Lung (tissue), 17 donors: ENCODE measurements at places on chromosomes 7 and 10. TPM values are rescaled to one million over a fixed set of nuclear protein-coding genes. Genes with fewer than 3 reads are reported as not detected.
A peak's percentile ranks its signal among the peaks of the same experiment; 100 is the strongest.

DNA sequence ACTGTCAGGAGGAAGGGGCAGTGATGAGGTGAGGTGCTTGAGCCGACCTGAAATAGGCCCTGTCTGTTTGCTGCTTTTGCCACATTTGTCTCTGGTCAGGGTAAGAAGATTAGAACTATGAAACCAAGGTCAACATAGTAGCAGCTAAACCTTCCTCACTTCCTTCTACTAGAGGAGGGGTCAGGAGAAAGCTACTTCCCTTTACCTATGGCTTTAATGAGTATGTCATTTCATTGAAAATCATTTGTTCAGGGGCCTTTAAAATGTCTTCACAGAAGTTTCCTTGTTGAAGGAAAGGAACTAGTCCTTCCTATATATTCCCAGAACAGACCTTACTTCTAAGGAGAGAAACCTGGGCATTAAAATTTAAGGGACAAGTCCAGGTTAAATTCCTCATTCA is 19.0 kb downstream of the HYAL4 start:
- H3K4me1 ChIP-seq, result no peaks in the 10 kb centered on the region
- no peaks in the 10 kb centered on the region for H3K36me3 ChIP-seq
- no peak for DNase-seq
- H3K4me3 ChIP-seq, result no peak overlapping the region

DNA sequence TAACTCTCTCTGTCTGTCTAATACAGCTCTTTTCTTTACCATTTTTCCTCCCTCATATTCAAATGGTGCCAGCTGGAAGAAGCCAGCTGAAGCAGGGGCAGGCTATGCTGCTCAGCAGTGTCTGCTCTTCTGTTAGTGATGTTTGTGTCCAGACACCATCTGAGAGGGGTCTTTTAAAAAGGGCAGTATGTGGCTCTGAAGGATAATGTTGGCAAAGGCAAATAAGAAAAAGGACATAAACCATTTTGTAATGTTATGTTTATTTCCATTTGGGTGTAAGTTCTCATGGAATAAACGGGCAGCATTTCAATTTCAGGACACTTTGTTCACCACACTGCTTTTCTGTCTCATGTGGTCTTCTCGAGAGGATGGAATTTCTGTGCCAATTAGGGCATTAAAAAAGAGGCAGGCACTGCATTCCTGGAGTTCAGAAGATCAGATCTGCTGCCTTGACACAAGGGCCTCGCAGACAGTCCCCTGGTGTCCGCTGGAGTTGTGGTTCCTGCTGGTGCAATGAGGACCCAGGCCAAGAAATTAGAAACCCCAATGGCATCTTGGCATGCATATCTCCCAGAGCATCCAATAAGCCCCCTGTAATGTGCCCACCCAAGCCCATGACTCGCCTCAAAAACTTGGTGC is 109.0 kb upstream of the ELMO1 start:
- no peaks in the 10 kb centered on the region for H3K4me1 ChIP-seq
- H3K4me3 ChIP-seq, result no peak overlapping the region
- no peak overlapping the region for H3K27ac ChIP-seq

DNA sequence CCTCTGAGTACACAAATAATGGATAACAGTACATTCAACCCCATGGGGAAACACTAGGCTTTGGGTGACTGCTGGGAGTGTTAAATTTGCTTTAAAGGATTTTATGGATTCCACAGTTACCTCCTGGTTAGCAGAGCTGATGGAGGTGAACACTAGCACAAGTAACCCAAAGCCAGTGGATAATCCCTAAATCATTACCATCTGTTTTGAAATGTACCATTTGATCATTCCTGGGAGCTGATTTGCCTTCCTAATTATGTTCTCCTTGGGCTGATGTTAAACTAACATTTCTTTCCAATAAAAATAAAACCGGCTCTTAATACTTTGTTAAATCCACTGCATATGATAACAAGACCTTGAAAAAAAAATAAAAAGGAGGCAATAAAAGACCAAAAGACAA is 493.9 kb downstream of the PLXNA4 start:
- no peak for DNase-seq
- H3K4me3 ChIP-seq, result no peak overlapping the region
- H3K4me1 ChIP-seq, result no peaks in the 10 kb centered on the region
- no peaks in the 10 kb centered on the region for H3K27me3 ChIP-seq
- H3K27ac ChIP-seq, result no peak overlapping the region

DNA sequence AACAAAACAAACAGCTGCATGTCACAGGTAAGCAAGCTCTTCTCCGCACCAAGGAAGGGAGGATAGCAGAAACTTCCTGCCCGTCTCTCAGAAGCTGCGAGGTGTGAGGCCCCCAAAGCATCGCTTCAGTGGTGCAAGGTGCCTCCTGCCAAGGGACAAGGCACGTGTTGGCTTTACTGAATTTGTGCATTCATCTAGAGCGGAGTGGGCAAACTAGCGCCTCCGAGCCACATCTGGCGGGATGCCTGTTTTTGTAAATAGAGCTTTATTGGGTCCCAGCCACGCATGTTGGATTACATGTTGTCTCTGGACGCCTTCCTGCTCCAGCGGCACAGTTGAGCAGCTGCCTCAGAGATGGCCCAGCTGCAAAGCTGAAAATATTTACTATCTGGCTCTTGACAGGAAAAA is 27.7 kb downstream of the PHYH start:
- H3K36me3 ChIP-seq, result no peaks in the 10 kb centered on the region
- DNase-seq, result peak; percentile 96
- H3K27ac ChIP-seq, result no peak overlapping the region
- H3K27me3 ChIP-seq, result no peaks in the 10 kb centered on the region
- peaks cover 45% of the 10 kb centered on the region for H3K4me1 ChIP-seq
- H3K4me3 ChIP-seq, result no peak overlapping the region

DNA sequence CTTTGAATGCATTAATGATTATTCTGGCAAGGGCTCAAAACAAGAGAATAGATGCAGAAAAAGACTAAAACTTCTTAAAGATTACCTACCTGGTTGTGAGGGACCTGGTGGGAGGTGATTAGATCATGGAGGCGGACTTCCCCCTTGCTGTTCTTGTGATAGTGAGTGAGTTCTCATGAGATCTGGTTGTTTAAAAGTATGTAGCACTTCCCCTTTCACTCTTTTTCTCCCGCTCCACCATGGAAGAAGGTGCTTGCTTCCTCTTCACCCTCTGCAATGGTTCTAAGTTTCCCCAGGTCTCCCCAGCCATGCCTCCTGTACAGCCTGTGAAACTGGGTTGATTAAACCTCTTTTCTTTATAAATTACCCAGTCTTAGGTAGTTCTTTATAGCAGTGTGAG is 226.6 kb downstream of the ARHGAP12 start:
- no peak overlapping the region for H3K4me3 ChIP-seq
- no peak overlapping the region for H3K27ac ChIP-seq
- peaks cover 7% of the 10 kb centered on the region for H3K4me1 ChIP-seq
- no peaks in the 10 kb centered on the region for H3K27me3 ChIP-seq
- no peak for DNase-seq
- H3K36me3 ChIP-seq, result no peaks in the 10 kb centered on the region

GRCh38 chr7:150368096-150368883 is at the start of gene REPIN1:
Gene REPIN1, plus strand, starts transcription at chr7:150368822. Its CDS starts 890 bp downstream, at chr7:150369712.
- no peaks in the 10 kb centered on the region for H3K27me3 ChIP-seq
- H3K4me3 ChIP-seq, result peak within 1 kb of the TSS; percentile 85
- DNase-seq, result peak; percentile 94
- peaks cover 7% of the 10 kb centered on the region for H3K4me1 ChIP-seq

DNA sequence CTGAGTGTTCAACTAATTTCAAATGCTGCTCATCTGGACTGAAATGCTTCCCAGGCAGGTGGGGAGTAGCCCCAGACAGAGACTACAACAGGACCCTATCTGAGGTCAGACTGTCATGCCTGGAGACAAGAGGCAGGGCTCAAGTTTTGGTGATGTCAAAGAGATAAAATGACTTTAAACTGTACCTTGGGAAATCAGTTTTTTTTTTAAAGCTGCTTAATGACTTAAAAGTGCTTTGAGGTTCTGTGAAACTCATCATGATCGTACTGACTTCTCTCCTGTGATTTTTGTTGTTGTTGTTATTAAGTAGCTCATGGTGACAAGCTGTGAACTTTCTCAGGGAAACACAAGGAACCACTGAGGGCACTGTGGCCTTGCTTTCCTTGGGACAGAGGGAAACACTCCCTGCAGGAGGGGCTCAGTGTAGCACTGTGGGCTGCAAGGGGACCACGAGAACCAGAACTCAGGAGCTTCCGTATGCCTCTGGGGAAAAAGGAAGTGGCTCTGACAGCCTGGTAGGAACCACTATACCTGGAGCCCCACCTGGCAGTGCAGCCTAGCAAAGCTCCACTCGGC is 9.5 kb downstream of the HIPK2 start:
- H3K36me3 ChIP-seq, result no peaks in the 10 kb centered on the region
- DNase-seq, result no peak
- H3K4me1 ChIP-seq, result peaks cover 16% of the 10 kb centered on the region
- no peak overlapping the region for H3K4me3 ChIP-seq
- peak overlapping the region; percentile 30 for H3K27ac ChIP-seq
- H3K27me3 ChIP-seq, result no peaks in the 10 kb centered on the region

DNA sequence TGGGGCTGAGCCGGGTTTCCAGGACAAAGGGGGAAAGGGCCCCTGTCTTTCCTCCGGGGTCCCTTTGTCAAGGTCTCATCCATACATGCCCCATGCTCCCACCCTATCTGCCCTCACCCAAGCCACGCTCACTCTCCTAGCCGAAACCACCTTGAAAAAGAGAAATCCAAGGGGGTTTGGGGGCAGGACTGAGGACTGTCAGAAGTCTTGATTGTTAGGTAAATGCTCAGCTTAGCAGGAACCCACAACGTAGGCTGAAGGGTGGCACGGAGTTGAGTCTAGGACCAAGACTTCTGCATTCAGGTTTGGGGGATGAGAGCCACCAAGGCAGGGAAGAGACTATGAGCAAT is 719 bp upstream of the PGAM2 start:
- H3K27ac ChIP-seq, result no peak overlapping the region
- no peaks in the 10 kb centered on the region for H3K27me3 ChIP-seq
- no peak for DNase-seq
- no peak overlapping the region for H3K4me3 ChIP-seq

DNA sequence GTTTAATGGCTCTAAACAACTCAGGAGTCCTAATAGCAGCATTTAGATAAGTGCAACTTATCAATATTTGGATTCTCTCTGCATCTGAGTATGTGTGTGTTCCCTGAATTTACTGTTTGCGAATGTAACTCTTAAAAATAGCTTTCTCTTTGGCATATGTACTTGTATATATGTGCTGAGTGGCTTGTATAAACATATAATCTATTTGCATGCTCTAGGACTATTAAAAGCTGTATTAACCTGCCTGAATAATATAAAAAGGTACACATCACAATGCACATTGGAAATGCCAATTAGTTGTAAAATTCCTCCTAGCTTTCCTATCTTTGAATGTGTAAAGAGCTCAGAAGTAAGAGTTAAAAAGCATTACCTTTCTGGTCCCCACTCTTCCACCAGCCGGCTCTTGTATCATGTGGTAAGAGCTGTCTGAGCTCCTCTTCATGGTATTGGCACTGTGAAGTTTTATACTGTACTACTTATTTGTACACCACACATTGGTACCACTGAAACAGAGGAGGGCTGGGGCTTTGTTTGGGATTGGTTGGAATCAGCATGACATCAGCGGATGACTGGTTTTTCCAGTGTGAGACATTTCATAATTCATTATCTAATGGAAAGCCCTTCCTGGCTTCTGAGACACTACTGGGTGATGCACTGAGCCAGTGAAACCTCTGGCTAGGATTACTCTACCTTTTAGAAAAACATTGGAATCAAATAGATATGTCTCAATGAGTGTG is at the start of gene INHBA:
TSS of gene INHBA (minus strand) at position 456 of the 737 bp plus-strand sequence. CDS start 2,716 bp downstream, outside the sequence.
- no peak within 1 kb of the TSS for H3K4me3 ChIP-seq
- DNase-seq, result no peak

DNA sequence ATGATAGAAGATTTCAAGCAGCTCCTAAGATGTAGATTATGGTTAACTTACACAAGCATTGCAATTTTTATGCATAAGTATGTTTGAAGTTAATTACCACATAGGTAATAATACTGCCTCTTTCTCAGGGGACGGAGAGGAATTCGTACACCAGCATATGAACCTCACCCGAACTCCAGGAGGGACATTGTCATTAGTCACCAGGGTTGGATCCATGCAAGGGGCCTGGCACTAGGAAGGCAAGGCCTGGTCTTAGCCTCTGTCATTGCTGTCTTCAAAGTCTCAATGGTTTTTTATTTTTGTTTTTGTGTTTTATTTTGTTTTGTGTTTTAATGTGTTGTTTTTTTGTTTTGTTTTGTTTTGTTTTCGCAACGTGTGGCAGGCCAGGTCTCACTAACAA is 145.6 kb upstream of the PPP2R2D start:
- H3K27ac ChIP-seq, result no peak overlapping the region
- peaks cover 15% of the 10 kb centered on the region for H3K4me1 ChIP-seq
- no peaks in the 10 kb centered on the region for H3K27me3 ChIP-seq
- H3K36me3 ChIP-seq, result no peaks in the 10 kb centered on the region

CRTAC1 gene
- polyA plus RNA-seq, result 45.8 TPM
